ENCODE measurements at places on chromosomes 2 and 18.

GRCh38 chr2:109453371-109453995, 160.3 kb downstream of the SEPTIN10 start:
- DNase-seq = no peak

DNA sequence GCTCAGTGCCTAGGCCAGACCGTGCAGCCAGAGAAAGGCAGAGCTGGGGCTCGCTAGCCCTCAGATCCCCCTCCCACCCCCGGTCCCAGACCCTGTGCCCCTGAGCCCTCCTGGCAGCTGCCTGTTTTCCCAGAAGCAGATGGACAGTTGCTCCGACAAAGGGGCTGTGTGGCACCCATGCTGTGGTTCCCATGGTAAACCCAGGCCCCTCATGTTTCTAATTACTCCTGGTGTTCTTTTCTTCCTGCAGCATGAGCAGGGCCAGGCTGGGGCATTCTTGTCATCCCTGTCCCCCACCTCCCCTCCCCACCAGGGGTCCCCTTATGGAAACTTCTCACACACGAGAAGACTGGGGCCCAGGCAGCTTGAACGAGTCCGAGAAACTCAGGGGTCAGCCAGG, 269.6 kb downstream of the HAUS1 start:
- no peak for DNase-seq

GRCh38 chr2:121319941-121320340, 34.9 kb upstream of the TFCP2L1 start:
- no peak for DNase-seq

- no peak for DNase-seq
Measured at GRCh38 chr2:33652830-33653229, 53.7 kb upstream of the FAM98A start.

DNA sequence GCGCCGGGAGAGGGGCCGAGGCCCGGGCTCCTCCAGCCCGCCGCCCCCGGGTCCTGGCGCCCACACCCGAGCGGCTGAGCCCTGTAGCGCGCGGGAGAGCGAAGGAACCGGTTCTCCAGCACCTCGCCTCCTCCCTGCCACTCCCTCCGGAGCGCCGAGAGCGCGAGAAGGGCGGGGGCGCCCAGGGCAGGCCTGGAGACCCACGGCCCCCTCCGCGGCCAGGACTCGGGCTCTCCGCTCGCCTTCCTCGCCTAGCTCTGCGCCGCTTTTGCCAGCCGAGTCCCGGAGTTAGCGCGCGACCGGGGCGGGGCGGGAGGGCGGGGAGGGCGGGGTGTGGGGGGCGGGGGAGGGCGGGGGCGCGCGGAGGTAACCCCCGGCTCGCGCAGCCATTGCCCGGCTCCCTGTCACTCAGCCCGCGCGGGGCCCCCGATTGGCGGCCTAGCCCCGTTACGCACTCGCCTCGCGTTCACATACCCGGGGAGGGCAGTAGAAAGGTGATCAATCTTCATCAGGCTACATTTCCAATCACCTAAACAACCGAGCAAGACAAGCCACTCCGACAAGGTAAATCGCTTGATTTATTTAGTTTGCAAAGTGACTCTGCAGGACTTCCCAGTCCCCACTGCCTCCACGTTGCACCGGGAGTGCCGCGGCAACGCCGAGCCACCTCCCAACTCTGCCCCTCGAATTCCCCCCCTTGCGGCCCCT, at the start of gene OTX1:
TSS of gene OTX1 (plus strand) at position 497 of the 708 bp plus-strand sequence. CDS start 2,161 bp downstream, outside the sequence.
- no peak for DNase-seq

- DNase-seq = no peak
Measured at GRCh38 chr2:59856391-59856790, 697.1 kb downstream of the BCL11A start.

GRCh38 chr18:36284671-36285295, 12.7 kb upstream of the FHOD3 start:
- peak; percentile 32 for DNase-seq
